NCI-H1694 treated with DMSO at 0.1 percent for 48 hours (cell line): ENCODE measurements at places on chromosomes 13 and 19.

DNA sequence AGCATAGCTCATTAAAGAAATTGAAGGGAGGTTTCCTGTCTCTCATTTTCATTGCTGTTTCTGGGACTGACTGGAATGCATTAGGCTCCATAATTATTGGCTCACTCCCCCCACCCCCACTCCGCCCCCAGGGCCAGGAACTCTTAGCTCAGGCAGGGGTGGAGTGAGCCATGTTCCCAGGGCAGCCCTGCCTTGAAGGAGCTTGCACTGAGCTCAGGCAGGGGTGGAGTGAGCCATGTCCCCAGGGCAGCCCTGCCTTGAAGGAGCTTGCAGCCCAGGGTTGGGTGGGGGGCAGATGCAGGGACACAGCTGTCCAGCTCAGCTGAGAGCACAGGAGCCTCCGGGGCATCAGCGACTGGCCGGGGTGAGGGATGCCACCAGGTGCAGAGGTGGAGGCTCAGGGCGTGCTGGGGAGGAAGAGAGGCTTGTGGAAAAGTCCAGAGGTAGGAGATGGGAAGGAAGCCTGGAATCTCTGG, 39.1 kb upstream of the TFDP1 start:
- no peak for DNase-seq

GRCh38 chr13:36160297-36160696, 29.1 kb upstream of the DCLK1 start:
- no peak for DNase-seq

DNA sequence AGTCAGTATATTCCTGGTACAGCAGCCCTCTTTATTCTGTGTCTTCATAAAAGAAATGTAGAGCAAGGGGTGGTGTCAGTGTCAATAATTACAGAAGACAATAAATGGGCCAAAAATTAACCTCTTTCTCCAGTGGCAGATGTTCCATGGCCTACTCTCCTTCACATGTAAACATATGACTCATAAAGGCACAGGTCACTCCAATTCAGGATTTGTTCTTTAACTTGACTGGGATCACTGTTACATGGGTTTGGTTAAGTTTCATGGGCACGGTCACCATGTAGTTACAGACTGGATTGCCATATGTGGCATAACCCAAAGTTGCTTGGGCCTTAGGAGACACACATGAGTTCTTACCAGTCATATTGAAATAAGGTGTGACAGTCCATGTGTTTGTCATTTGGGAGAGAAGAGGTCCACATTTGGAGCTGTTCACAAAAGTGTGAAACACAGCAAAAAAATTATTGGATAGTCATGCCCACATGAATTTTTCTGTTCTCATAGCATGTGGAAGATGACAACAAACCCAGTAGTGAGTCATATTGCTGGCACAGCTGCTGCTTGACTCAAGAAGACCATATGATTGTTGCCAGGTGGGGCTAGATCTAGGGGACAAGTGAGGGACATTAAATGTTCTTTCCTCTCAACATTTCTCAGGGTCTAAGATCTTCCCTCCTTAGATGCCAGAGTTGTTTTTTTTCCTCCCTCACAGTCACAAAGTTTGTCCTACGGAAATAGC, 68.1 kb upstream of the HTR2A start:
- no peak for DNase-seq

DNA sequence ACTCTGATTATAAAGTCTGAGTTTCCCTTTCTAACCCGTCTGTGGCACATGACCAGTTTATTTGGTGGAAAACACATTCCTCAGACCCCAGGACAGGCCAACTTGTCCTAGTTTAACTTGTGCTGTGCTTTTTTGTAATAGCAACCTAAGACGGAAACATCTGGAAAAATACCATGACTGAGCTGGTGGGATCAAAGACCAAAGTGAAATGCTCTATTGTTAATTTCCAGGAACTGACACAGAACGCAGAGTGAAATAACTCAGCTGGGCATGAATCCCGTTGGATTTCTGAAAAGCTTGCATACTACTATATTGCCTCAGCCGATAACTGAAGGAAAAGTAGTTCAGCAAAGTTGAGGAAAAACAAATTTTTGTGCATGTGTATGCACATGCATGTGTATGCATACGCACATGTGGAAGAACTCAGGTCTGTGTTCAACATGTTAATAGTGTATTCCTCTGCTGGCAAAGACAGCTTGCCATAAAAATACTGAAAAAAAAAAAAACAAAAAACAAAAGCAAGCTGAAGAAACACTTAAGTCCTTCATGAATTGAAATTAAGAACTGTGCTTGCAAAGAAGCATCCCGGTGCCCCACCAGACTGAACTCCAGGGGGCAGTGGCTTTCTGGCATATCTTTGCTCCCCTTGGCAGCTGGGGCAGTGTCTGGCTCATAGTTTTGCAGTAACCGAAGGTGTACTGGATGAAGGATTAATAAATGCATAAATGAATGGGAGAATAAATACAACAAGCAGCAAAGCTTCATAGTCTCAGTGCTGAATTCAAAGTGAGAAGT, 187.8 kb downstream of the LHFPL6 start:
- peak; percentile 35 for DNase-seq
